ENCODE measurements at places on chromosomes 7 and 10. TPM values are rescaled to one million over a fixed set of nuclear protein-coding genes. Genes with fewer than 3 reads are reported as not detected.

Gene LRRTM3
- total RNA-seq, result not detected

Gene ZNF398
- total RNA-seq, result 25.7 TPM

Gene R3HCC1L
- 17.5 TPM for total RNA-seq

Gene HMX3
- total RNA-seq, result not detected

Gene SP4
- 10.5 TPM for total RNA-seq

Gene GIMAP2
- total RNA-seq, result 8.2 TPM

Gene ICA1
- total RNA-seq, result 43.4 TPM

Gene NUP205
- total RNA-seq, result 41.5 TPM

Gene BMPR1A
- 21.1 TPM for total RNA-seq

Gene PNLIPRP3
- total RNA-seq, result 50.2 TPM

Gene CAMK1D
- total RNA-seq, result 26.4 TPM

Gene EPO
- total RNA-seq, result not detected

Gene GIMAP4
- 6.5 TPM for total RNA-seq

Gene CYP2W1
- total RNA-seq, result 13.3 TPM

Gene BRAT1
- 72.9 TPM for total RNA-seq

Gene PTPN20
- total RNA-seq, result 11.5 TPM

Gene EFCAB10
- total RNA-seq, result not detected

Gene ABCA13
- total RNA-seq, result 0.64 TPM

Gene ATOH7
- total RNA-seq, result not detected

Gene CDK14
- total RNA-seq, result 3.7 TPM

Gene SFXN2
- total RNA-seq, result 4.2 TPM

Gene NPTX2
- total RNA-seq, result 8.8 TPM

Gene TEX47
- total RNA-seq, result not detected

Gene ARHGAP19
- 11.1 TPM for total RNA-seq

Gene SORCS1
- total RNA-seq, result 1.3 TPM
